CD4-positive, alpha-beta T cell (primary cell): ENCODE measurements at places on chromosomes 3 and 15. TPM values are rescaled to one million over a fixed set of nuclear protein-coding genes. Genes with fewer than 3 reads are reported as not detected.

DNA sequence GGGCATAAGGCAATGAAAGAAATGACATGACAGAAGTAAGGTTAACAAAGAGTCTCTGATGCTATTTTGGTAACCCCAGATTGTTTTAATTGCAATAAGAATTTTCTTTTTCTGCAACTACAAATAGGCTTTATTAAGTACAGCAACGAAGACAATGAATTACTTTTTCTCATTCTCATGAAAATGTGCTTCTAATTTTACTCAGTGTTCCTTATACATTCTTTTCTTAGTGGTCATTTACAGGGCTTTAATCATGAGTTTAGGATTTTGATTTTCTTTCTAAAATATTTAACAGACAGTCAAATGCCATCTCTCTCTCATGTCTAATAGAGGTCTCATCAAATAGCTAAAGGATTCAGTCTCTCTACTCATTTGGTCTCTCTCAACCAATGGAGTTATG is 452.1 kb downstream of the RAP2B start:
- DNase-seq, result no peak
- H3K4me3 ChIP-seq, result no peak overlapping the region
- H3K27ac ChIP-seq, result no peak overlapping the region
- H3K27me3 ChIP-seq, result no peaks in the 10 kb centered on the region

The MUSTN1 gene
- total RNA-seq, result 10.7 TPM

DNA sequence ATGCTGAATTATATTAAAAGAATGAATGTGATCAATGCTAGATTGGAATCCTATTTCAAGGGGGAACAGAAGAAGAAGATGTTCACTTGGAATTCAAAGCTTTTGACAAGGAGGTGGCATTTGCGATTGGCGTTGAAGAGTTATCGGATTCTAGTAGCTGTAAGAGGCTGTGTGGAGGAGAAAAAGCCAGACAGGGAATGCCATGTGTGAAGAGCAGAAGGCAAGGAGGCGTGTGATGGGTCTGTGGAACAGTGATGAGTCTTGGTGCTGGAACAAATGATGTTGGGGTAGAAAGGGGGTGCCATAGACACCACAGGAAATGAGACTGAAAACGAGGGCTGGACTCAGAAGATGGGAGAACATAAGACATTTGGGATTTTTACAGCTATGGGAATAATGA is 30.5 kb upstream of the ATP10A start:
- no peaks in the 10 kb centered on the region for H3K36me3 ChIP-seq
- no peaks in the 10 kb centered on the region for H3K27me3 ChIP-seq
- no peak for DNase-seq
- H3K4me3 ChIP-seq, result no peak overlapping the region
- no peak overlapping the region for H3K27ac ChIP-seq
- H3K4me1 ChIP-seq, result no peaks in the 10 kb centered on the region

DNA sequence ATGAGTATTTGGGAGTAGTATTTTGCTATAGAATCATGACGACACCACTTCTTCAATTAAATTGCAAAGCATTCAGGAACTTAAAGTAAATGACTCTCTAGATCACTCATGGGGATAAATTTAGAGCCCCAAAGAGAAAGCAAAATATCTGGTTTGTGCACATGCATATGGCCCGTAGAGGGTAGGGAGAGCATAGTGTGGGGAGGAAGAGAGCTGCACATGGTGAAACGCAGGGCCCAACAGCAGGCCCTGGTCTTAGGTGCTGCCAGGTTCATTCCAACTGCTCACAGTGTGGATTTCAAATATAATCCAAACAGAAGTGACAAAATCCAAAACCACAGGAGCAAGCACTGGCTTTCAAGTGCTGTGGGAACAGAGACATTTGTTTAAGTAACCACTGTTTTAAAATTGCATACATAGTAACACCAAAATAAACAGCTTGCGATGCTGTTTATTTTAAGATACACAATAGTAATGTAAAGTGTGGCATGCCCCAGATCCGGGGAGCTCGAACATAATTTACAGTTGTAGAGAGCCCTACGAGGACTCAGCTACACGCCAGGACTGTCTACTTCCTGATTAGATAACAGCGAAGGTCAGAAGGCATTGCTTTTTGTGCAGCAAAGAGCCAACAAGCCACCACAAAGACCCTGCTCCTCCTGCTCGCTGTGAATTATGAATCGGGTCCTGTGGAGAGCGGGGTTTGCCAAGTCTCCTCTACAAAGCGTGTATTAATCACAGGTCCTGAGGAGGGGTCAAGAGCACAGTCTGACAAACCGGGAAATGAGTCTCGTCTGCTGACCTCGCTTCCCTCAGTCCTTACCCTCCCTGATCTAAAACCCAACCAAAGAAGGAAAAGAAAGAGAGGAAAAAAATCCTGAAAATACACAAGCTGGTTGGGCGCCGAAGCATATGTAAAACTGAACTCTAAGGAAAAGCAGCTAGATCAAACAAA is 80.6 kb downstream of the MEIS2 start:
- no peaks in the 10 kb centered on the region for H3K36me3 ChIP-seq
- H3K4me3 ChIP-seq, result no peak overlapping the region
- H3K4me1 ChIP-seq, result no peaks in the 10 kb centered on the region
- H3K27me3 ChIP-seq, result no peaks in the 10 kb centered on the region
- DNase-seq, result no peak

DNA sequence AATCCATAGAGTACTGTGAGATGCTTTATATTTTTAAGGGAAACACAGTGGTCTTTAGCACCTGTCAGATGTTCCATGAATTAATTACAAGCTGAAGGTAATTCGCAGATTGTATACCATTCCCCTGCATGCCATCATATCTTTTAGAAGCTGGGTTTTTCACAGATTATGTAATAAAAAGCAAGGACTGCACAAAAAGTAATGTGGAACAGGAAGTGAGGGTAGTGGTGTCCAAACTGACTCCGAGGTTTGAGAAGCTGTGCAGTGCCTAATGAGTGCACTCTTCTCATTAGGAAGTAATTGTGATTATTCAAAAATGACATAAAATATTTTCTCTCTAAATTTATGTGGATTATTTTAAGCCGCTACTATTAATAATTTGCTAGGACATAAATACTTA is 123.2 kb downstream of the GOLIM4 start:
- no peaks in the 10 kb centered on the region for H3K36me3 ChIP-seq
- no peak overlapping the region for H3K27ac ChIP-seq
- no peaks in the 10 kb centered on the region for H3K27me3 ChIP-seq

DNA sequence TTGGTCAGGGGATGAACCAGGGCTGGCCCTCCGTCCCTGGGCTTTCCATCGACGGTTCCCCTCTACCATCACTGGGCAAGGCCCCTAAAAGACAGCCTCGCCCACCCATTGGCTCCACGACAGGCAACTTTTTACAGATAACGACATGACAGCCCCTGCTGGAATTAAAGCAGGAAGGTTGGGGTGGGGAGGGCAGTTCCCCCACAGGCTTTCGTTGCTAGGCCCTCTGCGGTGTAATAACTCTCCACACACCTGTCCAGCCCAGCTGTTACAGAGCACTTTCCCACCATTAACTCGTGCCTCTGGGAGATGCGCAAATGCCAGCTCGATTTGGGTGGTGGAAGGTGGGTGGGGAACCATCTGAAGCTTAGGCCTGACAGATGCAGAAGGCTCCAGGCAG is 264.2 kb upstream of the TLE3 start:
- no peaks in the 10 kb centered on the region for H3K36me3 ChIP-seq
- DNase-seq, result no peak
- H3K4me1 ChIP-seq, result no peaks in the 10 kb centered on the region

The DNASE1L3 gene
- total RNA-seq, result 0.53 TPM

The UBA7 gene
- total RNA-seq, result 213 TPM

The CYP8B1 gene
- not detected for total RNA-seq

The CHRNA7 gene
- total RNA-seq, result not detected

The GNAT1 gene
- 0.11 TPM for total RNA-seq

- no peaks in the 10 kb centered on the region for H3K4me1 ChIP-seq
- no peaks in the 10 kb centered on the region for H3K27me3 ChIP-seq
- no peak for DNase-seq
- no peak overlapping the region for H3K4me3 ChIP-seq
- no peaks in the 10 kb centered on the region for H3K36me3 ChIP-seq
- H3K27ac ChIP-seq, result no peak overlapping the region
Measured at GRCh38 chr3:152621006-152621868, 213.7 kb upstream of the P2RY1 start.

DNA sequence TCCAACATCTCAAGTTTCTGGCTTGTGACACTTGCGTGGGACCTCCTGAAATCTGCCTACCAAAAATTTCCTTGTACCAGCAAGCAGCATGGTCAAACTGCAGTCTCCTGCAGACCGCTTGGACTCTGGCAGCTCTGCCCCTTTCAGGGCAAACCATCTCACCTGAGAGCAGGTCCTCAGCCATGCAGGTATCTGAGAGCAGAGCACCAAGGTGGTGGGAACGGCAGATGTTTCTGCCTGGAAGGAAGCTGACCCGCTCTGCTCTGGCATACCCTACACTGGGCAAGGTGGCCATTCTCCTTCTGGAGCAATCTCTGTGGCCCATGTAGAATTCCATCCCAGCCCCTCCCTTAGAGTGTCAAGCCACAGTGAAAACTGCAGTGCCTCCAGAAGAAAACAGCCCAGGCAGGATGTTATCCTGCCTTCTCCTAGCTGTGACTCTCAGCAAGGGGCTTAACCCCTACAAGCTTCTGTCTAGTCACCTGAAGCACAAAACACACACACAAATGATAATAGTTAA is 21.6 kb downstream of the MESD start:
- peaks cover 15% of the 10 kb centered on the region for H3K36me3 ChIP-seq
- no peak for DNase-seq
- no peaks in the 10 kb centered on the region for H3K27me3 ChIP-seq
- peaks cover 5% of the 10 kb centered on the region for H3K4me1 ChIP-seq

DNA sequence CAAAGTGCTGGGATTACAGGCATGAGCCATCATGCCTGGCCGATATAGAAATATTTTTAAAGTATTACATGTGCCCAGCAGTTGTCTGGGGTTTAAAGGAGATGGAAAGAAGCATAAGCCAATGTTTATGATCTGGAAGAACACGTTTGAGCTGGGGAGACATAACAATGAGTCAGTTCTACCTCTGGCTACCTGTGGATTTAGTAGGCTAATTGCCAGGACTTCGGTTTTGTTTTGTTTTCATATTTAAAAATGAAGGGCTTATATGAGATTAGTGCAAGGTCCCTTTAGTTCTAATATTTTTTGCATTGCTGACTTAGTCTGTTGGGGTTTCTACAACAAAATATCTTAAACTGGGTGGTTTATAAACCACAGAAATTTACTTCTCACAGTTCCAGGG is 22.9 kb upstream of the TNFSF10 start:
- no peak overlapping the region for H3K4me3 ChIP-seq
- H3K4me1 ChIP-seq, result peaks cover 12% of the 10 kb centered on the region
- no peaks in the 10 kb centered on the region for H3K27me3 ChIP-seq
- no peak overlapping the region for H3K27ac ChIP-seq

The ROBO1 gene
- 0.36 TPM for total RNA-seq

DNA sequence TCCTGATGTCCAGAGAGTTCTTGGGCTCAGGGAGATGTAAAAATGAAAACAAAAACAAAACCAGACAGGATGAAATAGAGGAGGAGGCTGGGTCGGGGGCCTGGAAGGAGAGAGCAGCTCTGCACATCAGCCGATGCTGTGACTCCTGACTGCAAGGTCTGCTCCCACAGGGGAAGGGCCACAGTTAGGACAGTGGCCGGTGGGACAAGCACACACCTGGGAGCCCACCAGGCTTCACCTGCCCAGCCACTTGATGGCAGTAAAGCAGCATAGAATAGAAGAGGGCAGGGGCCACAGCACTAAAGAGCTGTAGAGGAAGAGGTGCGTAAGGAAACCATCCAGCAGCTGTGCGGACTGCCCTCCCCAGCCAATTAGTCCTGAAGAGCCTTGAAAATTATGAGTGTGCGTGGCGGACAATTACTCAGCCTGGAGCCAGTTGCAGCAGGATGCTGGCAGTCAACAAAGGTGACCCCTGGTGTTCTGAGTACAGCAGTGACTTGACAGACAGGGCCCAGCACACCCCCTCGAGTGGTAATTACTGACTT is 29.8 kb downstream of the ALS2CL start:
- H3K27me3 ChIP-seq, result no peaks in the 10 kb centered on the region
- H3K4me3 ChIP-seq, result no peak overlapping the region
- no peaks in the 10 kb centered on the region for H3K36me3 ChIP-seq
- DNase-seq, result no peak

GRCh38 chr3:59481776-59482400 is 432.1 kb upstream of the CFAP20DC start:
- no peak for DNase-seq
- no peaks in the 10 kb centered on the region for H3K27me3 ChIP-seq
- H3K27ac ChIP-seq, result no peak overlapping the region
- no peak overlapping the region for H3K4me3 ChIP-seq

DNA sequence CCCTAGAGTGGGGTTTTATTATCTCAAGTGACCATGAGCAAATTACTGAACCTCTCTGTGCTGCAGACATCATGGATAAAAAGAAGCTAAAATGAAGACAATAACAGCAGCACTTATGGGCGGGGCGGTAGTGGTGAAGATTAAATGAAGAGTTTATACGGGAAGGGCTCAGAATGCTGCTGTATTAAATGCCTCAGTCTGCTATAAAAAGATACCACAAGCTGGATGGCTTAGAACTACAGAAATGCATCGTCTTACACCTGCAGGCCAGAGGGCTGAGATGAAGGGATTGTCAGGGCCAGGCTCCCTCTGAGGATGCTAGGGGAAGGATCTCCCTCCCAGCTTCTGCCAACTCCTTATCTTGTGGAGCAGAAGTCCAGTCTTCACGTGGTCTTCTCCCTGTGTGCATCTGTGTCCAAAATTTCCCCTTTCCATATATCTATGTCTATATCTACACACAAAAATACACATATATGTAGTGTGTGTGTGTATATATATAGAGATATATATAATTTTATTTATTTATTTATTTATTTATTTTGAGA is 2.9 kb downstream of the ALG1L2 start:
- peaks cover 3% of the 10 kb centered on the region for H3K4me1 ChIP-seq
- no peak for DNase-seq
- H3K36me3 ChIP-seq, result no peaks in the 10 kb centered on the region
- no peaks in the 10 kb centered on the region for H3K27me3 ChIP-seq
- H3K4me3 ChIP-seq, result no peak overlapping the region

DNA sequence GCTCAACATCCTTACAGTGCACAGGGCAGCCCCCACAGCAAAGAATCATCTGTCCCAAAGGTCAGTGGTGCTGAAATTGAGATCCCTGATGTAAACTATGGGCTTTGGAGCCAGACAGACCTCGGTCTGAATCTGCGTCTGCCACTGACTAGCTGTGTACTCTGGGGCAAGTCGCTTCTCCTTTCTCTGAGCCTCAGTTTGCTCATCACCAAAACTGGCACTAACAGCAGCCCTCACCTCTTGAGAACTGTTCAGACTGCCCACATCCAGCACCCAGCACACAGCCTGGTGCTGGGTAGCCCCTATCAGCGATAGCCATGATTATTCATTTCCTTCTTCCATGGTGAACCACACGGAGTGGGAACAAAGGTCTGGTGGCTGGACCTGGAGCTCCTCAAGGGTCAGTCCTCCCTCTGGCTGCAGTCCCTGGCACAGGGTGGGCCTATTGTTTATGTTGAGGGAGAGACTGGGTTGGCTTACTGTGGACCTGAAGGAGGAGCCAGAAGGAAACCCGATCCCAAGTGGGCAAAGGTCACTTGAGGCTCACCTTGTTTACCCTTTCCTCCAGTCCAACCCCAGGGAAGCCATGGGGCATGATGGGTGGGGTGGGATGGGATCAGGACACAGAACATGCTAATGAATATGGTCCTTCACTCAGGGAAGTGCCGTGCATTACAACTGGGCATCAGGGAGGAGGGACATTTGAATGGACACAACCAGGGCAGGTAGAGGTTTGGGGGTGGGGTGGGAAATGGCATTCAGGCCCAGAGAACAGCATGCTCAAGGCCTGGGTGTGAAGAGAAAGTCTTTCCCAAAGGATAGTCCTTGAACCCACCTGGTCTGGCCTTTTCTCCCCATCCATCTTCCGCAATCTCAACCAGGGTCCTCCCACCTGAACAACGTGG is 1.6 kb upstream of the PRKCD start:
- peaks cover 27% of the 10 kb centered on the region for H3K27me3 ChIP-seq
- no peaks in the 10 kb centered on the region for H3K36me3 ChIP-seq
